HepG2 (cell line): ENCODE measurements at places on chromosomes 5 and 9. TPM values are rescaled to one million over a fixed set of nuclear protein-coding genes. Genes with fewer than 3 reads are reported as not detected.
A peak's percentile ranks its signal among the peaks of the same experiment; 100 is the strongest.

- DNase-seq: no peak
Measured at GRCh38 chr9:134549336-134549735, 92.3 kb upstream of the COL5A1 start.

DNA sequence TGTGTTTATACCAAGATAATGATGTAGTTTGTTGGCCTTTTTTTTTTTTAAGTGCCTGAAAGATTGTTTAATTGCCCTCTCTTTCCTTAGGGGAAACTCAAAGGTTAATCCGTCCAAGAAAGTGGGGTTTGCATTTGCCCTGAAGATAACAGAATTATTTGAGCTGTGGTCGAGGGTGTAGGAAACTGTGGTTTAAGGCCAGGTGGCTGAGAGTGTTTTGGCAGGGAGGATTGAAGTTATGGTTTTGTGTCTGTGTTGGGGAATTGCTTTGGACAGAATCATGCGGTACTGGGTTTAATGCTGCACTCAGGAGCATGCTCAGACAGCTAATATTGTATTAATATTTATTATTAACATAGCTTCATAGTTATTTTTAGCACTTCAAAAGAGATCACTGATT is 509.8 kb downstream of the EBF1 start:
- DNase-seq: no peak

DNA sequence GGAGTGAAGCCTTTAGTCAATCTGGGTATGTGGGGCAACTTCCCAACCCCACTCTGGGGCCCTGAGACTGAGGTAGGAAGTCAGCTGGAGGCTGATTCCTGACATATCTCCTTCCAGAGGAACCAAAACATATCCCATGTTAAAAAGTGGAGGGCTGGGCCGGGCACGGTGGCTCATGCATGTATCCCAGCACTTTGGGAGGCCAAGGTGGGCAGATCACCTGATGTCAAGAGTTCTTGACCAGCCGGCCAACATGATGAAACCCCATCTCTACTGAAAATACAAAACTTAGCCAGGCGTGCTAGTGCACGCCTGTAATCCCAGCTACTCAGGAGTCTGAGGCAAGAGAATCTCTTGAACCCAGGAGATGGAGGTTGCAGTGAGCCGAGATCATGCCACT is 44.0 kb downstream of the CXXC5 start:
- no peak for DNase-seq

The PRRC1 gene
- 51.9 and 86.7 TPM in 2 replicates for total RNA-seq

DNA sequence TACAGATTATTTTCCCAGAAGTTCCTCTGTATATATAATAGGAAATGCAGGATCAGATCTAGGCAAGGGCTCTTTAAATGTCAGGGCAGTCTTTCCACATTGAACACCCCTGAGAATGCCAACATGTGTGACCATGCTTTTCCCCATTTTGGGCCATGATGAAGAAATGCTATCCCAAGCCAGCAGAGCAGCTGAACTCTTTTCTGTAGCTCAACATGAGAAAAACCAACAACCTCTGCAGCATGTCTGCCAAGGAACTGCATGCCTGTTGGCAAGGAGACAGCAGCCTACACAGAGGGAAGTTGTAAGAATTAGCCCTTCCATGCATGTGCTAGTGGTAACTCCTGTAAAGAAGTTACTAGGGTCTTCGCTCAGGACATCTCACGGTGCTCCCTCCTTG is 9.5 kb upstream of the IFNK start:
- DNase-seq: no peak

- DNase-seq: no peak
Measured at GRCh38 chr9:110954822-110955291, 83.4 kb downstream of the LPAR1 start.

GRCh38 chr9:134189145-134189469 is 24.7 kb upstream of the RNU6ATAC start:
- no peak for DNase-seq

The SPEF2 gene
- 2.3 and 2.4 TPM in 2 replicates for total RNA-seq

GRCh38 chr5:112711436-112711835 is 26.2 kb upstream of the APC start:
- DNase-seq: no peak

GRCh38 chr5:160185626-160186360 is 43.5 kb upstream of the FABP6 start:
- DNase-seq: no peak

The ADCY2 gene
- not detected in 2 replicates for total RNA-seq

DNA sequence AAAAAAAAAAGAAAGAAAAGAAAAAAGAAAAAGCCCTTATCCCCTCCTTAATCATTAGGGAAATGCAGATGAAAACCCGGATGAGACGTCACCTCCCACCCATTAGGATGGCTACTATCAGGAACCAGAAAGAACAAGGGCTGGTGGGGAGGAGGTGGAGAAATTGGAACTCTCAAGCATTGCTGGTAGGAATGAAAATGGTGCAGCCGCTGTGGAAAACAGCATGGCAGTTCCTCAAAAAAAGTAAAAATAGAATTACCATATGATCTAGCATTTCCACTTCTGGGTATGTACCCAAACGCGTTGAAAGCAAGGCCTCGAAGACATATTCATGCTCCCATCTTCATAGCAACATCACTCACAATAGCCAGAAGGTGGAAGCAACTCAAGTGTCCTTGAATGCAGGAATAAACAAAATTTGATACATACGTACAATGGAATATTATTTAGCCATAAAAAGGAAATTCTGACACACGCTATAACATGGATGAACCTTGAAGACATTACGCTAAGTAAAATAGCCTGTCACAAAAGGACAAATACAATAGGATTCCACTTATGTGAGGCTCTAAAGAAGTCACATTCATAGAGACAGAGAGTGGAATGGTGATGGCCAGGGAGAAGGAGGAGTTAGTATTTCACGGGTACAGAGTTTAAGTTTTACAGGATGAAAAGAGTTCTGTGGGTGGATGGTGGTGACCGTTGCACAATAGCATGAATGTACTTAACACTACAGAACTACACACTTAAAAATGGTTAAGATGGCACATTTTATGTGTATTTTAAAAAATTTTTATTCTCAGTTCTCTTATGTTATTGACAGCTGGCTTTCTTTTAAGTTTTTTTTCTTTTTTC is 166.8 kb upstream of the IER5L start:
- DNase-seq: peak; percentile 70

GRCh38 chr9:2545881-2546490 is 75.6 kb upstream of the VLDLR start:
- no peak for DNase-seq

The PRRX2 gene
- total RNA-seq: not detected in 2 replicates

GRCh38 chr5:132677191-132677590 is 3.4 kb downstream of the IL4 start:
- DNase-seq: peak; percentile 31

DNA sequence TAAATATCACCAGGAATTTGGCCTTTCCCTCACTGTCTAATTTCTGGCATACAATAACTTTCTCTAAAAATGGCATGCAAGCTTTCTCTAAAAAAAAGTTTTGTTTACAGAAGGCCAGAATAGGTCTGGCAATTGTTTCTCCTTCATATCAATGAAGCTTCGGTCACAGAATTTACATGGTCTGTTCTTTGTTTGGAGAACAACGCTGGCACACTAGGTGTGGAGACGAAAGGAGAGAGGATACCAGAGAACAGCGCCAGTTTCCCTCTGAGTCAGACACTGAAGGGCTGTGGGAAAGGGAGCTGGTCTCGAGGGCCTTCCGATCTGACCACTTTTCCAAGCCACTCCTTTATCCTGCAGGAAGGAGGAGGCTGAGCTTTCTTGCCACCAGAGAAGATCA is 60.1 kb upstream of the ITGA1 start:
- DNase-seq: no peak

DNA sequence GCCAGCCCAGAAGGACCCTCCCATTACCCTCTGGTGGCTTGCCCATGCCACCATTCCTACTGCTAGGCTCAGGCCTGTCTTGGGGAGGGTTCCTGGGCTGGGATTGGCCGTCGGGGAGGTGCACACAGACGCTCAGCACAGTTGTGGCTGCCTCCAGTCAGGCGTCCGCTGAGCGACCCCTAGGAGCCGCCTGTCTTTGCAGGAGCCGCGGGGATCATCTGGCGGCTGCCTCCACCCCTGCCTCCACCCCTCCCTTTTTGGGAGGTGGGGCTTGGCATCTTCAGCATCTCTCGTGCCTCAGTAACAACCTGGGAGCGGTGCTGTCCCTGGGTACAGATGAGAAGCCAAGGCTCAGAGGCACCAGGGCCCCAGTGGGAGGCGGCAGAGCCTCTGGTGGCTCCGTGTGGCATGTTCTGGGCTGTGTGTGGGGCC is 39.6 kb downstream of the RXRA start:
- no peak for DNase-seq

The SOHLH1 gene
- 0.15 and 0.32 TPM in 2 replicates for total RNA-seq

DNA sequence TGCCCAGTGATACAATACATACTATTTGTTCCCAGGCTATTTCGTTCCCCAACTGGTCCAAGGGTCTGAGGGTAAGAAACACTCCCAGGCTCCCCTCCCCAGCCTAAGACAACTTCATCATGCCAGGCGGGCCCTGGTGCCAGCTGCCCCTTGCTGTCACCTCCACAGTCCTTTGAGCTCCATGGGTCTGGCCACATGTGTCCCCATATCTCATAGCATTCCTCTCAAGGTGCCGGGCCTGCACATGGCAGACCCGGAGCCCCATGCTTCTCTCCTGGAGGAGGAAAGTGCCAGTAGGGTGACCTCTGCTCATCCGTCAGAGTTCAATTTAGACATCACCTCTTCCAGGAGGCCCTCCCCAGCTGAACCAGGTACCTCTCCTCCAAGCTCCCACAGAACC is 120.5 kb downstream of the C5orf15 start:
- DNase-seq: no peak

DNA sequence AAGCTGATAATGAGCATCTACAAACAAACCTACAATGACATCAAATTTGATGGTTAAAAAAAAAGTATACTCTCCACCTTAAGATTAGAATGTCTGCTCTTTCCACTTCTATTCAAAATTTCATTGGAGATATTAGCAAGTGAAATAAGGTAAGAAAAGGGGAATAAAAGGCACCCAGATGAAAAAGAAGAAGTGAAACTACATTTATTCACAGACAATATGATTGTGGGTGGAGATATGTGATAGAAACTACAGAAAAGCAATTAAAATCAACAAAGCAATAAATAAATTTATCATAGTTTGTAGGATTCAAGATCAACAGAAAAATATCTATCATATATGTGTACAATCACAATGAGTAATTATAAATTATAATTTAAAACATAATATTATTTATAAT is 395.1 kb upstream of the CCNH start:
- DNase-seq: no peak

- DNase-seq: no peak
Measured at GRCh38 chr5:14109041-14109747, 33.9 kb upstream of the TRIO start.

GRCh38 chr5:173890195-173890991 is 2.2 kb downstream of the CPEB4 start:
- no peak for DNase-seq

DNA sequence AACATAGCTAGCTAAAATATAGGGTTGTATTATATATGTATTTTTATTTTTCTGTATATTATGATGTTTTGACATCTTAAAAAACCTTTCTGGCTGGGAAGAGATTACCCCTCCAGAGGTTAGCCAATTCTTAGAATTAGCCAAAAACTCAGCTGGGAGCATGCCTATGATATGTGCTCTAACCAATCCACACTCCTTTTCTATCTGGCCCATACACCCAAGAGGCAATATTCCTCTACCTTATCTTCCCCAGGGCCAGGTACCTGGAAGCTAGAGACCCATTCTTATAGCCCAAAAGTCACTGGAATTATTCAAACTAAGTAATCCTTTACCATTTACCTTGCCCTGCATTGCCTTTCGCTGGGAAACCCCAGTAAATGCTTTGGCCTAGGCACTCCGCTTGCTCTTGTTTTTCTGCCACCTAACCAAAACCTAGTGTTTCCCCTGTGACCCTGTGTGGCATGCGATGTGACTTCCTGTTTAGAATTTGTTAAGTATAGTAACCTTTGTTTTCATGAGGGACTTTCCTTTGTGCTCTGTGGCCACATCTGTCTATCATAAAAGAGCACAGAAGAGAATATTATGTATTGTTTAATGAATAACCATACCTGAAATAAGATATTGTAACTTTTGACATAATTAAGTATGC is 37.4 kb downstream of the CSNK1G3 start:
- DNase-seq: no peak

DNA sequence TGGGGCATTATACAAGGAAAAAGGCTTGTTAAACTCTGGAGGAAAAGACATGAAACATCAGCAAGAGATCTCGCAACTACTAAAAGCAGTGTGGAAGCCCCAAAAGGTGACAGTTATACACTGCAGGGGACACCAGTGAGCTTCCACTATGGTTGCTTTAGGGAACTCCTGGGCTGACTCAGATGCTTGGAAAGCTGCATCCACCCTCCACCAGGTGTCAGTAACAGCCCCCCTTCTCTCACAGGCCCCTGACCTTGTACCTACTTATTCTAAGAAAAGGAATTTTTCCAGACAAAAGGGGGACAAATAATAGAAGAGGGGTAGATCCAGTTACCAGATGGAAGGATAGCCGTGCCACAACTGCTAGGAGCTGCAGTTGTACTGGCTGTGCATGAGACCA is 154.4 kb upstream of the COX7C start:
- peak; percentile 1 for DNase-seq

- no peak for DNase-seq
Measured at GRCh38 chr5:180230017-180230416, 21.0 kb upstream of the RASGEF1C start.

DNA sequence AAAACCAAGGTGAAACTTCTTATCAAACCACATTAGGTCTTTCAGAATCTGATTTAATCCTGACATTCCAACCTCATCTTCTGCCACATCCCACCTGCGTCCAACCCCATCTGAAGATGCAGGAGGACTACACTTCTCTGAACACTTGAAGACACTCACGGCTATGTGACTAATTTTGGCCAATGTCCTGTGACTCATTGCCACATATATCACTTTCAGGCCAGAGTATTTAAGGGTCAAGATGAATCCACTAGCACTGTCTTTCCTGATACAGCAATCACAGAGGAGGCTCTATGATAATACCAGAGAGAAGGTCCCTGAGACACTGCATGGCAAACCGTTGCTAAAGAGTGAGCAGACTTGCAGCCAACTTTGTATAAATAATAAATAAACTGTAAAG is 323.4 kb downstream of the NR2F1-AS1 start:
- no peak for DNase-seq

GRCh38 chr5:5025098-5025773 is 114.9 kb upstream of the ADAMTS16 start:
- no peak for DNase-seq

DNA sequence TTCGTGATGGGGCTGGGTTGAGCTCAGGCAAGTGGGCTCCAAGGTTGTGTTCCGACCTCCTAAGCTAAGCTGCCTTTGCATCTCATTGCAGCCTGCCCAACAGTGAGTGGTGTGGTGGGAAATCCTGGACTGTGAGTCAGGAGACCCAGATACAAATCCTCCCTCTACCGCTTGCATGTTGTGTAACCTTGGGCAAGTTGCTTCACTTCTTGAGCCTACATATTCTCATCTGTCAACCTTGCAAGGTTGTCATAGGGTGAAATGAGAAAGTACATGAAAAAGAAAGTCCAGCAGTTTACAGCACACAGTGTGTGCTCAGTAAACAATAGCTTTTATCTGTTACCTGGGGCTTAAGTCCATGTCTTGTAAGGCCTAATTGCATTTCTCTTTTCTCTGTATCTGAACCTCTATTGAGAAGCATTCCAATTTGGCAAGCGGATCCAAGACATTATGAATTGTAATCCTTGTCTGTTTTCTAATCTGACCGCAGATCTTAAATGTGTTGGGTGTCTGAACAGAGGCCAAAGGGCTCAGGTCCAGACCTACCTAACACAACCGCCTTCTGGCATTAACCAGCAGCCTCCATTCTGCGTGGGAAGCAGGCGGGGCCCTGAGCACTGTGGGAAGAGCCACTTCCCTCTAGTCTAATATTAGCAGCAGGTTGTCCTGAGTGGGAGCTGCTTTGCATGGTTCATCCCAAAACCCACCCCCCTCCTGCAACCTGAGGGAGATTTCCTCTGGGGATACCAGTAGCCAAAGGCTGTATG is 1.8 kb upstream of the GALNT12 start:
- DNase-seq: no peak

The MYOT gene
- total RNA-seq: not detected in 2 replicates
